NCI-H524 treated with DMSO at 0.1 percent for 48 hours (cell line): ENCODE measurements at places on chromosomes 6 and 20.

DNA sequence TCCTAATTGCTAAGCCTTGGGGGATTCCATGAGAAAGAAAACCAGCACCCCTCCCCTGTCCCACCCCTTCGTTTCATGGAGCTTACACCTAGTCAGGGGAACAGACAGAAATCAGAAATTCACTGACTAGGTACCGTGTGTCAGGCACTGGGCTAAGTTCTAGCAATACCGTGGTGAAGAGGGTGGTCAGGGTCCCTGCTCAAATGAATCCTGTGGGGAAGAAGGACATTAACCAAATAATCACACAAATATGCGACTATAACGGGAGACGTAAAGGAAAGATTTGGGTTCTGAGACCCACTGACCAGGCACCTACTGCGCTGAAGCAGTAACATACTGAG, 65.1 kb upstream of the TOP1 start:
- DNase-seq, result no peak

- DNase-seq, result no peak
Measured at GRCh38 chr6:6643398-6643797, 54.9 kb downstream of the LY86 start.

DNA sequence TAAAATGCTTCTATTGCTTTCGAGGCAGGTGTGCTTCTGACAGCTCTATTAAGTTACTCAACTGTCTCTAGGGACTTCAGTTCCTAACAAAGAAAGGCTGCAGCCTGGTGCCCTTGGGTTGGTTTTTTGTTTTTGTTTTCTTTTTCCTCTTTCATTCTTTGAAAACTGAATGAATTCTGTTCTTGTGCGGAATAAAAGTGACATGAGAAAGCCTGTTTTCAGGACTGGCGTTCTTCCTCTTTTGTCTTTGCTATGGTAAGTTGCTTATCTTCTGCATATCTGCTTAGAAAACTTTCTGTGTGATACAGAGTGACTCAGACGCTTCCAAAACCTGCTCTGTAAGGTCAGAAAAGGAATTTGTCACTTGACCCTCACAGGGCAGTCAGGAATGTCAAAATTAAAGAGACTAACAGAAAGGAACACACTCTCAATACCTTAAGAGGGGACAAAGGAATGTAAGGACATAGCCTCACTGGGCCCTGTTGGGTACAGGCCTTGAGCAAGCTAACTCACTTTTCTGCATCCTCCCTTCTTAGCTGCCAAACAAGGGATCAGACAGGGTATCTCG, 56.2 kb upstream of the NHSL1 start:
- DNase-seq, result no peak

DNA sequence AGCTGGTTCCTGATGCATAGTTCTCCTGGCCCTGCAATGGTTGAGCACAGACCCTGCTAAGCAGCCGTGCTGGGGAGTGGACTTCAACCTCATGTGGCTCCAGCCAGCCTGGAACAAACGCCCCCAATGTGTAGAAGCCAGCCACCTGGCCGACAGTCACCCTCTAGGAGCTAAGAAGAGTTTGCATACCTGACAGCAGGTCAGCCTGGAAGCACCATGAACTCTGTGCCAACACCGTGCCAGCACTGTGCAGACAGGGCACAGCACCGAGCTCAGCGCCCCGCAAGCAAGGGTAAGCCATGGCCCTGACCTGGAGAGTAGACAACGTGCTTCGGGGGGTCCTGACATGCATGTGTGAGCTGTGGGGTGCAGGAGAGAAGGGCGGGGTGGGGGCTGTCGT, 356.3 kb downstream of the ZFAND3 start:
- no peak for DNase-seq

DNA sequence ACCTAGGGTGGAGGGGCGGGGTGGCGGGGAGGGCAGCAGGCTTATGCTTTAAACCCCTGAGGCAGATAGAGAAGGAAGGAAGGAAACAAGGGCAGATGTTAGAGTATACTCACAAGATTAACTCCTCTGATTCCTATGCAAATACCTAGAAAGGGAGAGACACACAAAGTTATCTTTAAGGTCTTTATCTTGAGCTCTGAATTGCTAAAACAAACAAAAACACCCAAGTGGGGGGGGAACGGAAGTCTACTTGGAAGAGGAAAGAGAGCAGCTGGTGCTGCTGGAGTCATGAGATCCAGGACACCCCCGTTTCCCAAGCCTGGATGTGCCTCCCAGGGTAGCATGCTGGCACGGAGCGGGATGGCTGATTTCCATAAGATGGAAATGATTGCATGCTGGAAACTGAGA, 43.4 kb downstream of the PLAGL1 start:
- DNase-seq, result no peak

DNA sequence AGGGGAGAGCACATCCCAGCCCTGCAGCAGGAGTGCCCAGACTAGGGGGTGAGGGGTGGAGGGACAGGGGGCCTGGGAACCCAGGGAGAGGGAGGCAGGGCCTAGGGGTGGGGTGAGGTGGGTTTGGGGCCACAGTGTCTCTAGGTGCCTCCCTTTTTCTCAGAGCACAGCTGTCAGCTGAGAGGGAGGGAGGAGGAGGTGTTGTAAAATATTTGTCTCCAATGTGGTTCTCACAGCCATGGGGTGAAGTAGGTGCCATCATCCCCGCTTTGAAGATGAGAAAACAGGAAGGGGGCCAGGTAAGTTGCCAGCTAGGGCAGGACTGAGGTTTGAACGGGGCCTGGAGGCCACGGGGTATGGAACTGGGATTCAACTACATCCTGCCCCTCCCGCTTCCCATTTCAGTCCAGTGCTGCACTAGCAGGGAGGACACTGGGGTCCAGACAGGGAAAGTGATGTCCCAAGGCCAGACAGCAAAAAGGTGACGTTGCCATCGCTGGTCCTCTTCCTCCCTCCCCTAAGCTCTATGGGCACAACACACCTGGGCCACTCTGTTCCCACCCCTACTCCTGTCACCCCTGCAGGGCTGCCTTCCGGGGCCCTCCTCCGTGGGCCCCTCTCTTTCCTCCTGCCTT, 20.3 kb downstream of the PACSIN1 start:
- DNase-seq, result no peak

DNA sequence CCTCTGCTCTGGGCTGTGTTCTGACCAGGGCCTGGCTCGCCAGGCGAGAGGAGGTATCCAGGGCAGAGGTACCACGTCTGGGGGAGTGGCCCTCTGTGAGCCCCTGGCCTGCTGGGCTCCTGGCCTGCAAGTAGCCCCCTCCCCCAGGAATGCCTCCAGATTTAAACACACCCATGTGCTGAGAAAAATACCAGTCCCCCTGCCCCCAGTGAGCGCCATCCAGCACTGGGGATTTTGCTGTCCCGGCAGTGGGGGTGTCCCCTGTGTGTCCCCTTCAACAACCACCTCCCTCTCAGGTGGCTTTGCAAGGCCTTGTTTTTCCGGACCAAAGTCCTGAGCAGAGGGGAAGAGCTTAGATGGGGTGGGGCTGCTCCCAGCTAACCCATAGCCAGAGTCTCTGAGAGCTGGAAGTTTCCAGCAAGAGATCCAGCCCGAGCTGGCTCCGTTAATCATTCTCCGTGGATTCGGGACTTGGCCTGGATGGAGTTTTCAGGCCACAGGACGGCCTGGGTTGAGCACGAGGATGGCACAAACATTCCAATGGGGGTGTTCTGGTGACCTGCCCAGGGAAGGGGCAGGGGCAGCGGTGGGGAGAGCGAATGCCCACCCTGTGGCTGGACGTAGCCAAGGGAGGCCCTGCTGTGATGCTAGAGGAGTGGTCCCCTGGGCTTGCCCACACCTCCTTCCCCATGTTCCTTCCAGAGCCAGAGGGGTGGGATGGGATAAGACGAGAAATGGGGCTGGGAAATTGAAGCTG, 29.0 kb downstream of the PCK1 start:
- DNase-seq, result no peak

DNA sequence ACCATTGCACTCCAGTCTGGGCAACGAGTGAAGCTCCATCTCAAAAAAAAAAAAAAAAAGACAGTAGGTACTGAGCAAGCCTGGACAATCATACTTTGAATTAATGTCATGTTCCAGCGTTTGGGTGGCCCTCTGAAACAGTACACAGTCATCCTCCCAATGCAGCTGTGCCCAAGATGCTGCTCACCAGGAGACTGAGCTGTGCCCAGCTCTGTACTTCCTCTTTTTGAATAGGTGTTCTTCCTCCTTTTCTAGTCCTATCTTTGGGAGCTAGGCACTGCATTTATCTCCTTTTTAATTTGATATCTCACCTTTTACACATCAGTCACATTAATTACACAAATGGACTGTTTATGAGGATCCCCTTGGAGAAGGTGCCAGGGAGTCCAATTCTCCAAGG, 101.5 kb downstream of the RPP40 start:
- DNase-seq, result no peak

GRCh38 chr20:46056027-46056833, 27.2 kb downstream of the SLC12A5 start:
- DNase-seq, result no peak

- no peak for DNase-seq
Measured at GRCh38 chr6:78993955-78994354, 84.1 kb downstream of the PHIP start.

- no peak for DNase-seq
Measured at GRCh38 chr6:142927904-142928303, 17.1 kb downstream of the HIVEP2 start.

DNA sequence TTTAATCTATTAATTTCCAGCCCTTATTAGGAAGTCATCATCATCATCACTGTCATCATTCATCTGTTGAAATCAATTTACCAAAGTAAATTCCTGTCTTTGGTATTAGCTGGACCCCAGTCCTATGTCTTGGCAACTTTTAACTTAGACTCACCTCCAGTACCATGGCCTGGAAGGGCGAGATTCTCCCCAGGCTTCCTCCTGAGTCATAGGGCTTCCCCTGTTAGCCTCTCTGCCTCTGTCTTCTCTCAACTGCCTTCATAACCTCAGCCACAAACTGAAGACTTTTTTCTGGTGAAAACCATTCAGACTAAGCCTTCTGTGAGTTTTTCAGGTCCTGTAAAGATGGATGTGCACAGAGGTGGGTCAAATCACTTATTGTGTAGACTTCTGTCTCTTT, 95.0 kb downstream of the NKAIN2 start:
- no peak for DNase-seq

DNA sequence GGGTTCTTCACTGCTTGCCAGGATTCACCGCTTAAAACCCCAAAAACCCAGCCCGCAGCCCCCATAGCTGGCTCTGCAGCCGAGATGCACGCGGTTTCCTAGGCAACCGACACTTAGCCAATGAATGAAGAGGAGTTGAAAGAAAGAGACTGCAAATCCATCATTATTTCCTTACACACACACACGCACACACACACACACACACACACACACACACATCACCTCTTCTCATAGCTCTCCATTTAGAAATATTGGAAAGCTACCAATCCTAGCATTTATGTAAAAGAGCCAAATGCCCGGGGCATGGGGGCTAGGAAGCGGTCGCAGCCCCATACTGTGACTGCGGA, 3.4 kb upstream of the TUBB2B start:
- DNase-seq, result peak; percentile 28

DNA sequence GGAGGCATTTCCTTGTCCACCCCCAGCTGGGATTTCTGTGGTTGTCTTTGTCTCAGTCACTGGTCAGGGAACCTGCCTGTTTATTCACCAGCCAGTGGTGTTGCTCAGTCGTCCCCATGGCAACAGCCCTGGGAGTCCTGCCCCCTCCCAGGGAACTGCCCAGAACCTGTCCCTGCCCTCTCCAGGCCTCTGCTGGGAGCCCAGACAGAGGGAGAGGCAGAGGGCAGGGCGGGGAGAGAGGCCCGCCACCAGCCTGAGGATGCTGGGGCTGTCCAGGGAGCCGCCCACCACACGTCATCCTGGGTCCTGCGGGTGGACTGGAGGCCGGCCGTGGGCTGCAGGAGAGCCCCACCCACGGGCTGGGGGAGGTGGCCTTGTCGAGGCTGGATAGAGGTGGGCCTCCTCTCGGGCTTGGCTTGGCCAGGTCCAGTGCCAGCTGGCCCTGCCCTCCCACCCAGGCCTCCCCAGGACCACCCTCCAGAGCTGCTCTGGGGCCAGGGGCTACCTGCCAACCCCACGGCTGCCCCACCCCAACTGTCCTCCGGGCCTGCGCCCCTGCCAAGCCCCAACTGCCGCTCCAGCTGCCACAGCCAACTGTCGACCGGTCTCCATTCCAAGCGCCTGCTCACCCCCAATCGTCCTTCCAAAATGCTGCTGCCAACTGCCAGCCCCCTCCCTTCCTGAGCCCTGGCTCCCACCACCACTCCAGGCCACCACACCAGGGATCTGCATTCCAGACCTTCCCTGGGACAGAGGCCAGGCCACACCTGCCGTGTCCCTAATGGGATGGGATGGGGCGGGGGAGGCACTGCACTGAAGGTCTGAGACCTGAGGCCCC, 4.2 kb upstream of the ZBTB46 start:
- peak; percentile 81 for DNase-seq

GRCh38 chr6:43009124-43009523, 4.6 kb downstream of the MEA1 start:
- DNase-seq, result no peak

DNA sequence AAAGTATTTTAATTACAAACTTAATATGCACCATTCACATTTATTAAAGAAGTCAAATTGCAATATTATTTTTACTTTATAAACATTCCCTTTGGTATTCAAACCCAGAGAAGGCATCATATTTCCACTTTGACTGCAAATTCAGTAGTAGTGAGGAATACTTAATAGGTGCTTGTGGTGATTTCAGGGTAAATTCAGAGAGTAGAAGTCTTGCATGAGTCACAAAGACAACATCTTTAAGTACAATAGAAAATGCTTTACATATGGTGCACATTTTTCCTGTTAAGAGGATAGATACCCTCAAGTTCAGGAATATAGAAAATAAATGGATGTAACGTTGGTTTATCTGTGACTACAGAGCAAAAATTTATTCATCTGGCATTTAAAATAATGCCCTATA, 390.2 kb downstream of the TENT5A start:
- no peak for DNase-seq

DNA sequence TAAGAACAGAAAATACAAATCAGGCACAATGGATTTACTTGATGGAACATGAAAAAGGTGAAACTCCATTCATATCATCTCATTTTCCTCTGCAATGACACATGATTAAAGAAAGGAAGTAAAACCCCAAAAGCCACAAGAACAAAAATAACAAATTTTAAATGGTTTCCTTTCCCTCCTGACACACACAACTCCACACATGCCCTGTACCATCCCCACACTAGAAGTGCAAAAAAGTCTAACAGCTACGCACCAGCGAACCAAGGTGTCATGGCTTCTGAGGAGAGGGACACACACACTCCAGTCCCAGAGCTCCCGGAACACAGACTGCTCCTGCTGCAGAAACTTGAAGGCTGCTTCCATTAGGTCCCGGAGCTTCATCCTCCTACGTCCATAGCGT, 25.3 kb downstream of the MDN1 start:
- DNase-seq, result no peak

GRCh38 chr6:98880486-98880885, 46.1 kb downstream of the POU3F2 start:
- DNase-seq, result no peak

DNA sequence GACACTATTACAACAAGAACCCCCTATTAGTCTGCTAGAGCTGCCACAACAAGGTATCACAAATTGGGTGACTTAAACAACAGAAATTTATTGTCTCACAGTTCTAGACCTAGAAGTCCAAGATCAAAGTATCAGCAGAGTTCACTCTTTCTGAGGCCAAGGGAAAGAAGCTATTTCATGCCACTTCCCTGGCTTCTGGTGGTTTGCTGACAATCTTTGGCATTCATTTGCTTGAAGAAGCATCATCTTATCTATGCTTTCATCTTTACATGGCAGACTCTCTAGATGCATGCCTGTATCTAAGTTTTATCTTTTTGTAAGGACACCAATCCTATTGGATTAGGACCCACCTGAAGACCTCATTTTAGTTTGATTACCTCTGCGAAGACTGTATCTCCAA, 296.8 kb upstream of the MARCKS start:
- no peak for DNase-seq
